ENCODE measurements at places on chromosomes 2 and 18.

DNA sequence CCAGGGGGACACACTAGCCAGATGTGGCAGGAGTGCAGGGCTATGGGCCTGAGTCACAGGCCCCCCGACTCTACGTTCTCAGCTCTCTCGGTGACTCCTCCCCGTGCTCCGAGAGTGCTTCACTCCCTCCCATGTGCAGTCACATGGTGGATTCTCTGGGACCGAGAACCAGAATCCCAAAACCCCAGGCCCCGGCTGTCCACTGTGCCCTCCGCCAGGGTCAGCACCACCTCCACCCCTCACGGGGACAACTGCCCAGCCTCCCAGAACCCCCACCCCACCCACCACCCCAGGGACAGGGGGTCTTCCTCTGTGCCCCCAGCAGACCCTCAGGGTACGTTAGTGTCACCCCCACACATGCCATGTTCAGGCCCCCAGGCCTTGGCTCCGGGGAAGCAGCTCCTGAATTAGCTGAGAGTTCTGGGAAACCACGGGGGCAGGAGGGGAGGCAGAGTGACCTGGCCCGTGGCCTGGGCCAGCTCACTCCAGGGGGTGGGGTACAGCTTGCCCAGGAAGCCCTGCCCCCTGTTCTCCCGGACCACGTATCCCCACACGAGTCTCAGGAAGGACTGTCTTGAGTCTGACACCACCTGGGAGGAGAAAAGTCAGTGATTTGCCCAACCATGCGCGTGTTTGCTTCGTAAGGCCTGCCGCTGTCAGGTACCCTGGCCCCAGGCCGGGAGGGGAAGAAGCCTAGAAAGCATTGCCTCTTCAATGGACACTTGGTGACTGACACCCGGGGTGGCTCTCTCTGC lies 4.4 kb downstream of the RAMP1 start:
- no peak for DNase-seq

- DNase-seq: no peak
Measured at GRCh38 chr18:11514267-11514666, 95.1 kb upstream of the SLC35G4 start.

DNA sequence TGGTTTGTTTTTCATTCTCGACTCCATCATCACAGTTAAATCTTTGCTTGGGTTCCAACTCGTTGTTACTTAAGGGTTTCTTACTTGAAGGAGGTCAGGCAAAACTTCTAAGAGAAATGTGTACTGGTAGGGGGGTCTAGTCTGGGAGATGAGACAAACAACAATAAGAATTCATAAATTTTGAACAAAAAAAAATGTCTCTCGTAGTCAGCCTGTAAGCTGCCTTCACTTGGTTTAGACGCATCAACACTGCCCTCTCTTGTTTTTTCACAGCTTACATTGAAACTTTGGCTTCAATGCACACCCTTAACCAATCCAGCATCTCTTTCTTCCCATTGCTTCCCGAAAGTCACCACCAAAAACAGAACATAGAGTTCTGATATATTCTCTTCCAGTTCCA lies 576.4 kb upstream of the PIK3C3 start:
- DNase-seq: peak; percentile 47

GRCh38 chr18:43524260-43524659 lies 247.0 kb upstream of the SYT4 start:
- no peak for DNase-seq

GRCh38 chr18:12026562-12026961 lies 45.3 kb downstream of the IMPA2 start:
- no peak for DNase-seq

DNA sequence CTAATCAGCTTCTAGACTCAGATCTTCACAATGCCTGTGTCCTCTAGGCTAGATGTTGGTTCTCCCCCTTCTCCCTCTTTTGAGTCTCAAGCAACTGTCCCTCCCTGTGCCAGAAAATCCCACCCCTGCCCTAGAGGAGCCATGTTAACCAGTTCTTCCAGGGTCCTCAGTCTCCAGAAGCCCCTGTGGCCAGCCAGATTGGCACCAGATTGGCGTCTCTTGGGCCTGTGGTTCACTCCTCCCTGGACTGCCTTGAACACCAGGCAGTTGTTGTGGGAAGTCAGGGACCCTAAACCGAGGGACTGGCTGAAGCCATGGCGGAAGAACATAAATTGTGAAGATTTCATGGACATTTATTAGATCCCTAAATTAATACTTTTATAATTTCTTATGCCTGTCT lies 36.6 kb downstream of the CYP26B1 start:
- no peak for DNase-seq

GRCh38 chr2:39534095-39534711 lies 97.1 kb upstream of the MAP4K3 start:
- no peak for DNase-seq

DNA sequence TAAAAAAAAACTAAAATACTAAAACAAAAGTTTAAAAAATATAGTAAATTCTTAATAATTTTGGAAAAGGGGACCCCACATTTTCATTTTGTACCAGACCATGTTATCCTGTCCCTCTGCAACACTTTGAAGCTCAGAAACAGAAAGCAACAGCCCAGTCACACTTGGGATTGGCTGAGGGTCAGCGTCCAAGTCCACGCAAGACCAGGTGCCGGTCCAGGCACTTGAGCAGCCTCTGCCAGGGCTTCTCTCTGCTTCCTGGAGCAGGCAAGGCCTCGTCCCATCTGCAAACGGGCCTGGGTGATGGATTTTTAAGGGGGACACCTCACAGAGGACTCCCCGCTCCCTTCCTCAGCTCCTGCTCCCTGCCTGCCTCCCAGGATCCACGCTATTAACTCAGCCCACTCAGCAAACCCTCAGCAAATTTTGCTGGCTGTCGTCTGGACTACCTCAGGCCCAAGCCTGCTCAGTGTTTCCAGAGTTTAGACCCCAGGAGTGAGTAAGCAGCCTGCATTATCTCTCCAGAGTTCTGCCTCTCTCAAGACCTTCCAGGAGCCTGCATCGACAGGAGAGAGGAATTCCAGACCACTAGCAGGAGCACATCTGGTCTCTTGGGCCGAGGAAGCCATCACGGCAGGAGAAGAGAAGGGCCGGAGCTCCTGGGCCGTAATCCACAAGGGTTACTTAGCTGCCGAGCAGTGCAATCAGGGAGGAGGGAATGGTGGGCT lies 88.7 kb upstream of the STPG4 start:
- DNase-seq: no peak

DNA sequence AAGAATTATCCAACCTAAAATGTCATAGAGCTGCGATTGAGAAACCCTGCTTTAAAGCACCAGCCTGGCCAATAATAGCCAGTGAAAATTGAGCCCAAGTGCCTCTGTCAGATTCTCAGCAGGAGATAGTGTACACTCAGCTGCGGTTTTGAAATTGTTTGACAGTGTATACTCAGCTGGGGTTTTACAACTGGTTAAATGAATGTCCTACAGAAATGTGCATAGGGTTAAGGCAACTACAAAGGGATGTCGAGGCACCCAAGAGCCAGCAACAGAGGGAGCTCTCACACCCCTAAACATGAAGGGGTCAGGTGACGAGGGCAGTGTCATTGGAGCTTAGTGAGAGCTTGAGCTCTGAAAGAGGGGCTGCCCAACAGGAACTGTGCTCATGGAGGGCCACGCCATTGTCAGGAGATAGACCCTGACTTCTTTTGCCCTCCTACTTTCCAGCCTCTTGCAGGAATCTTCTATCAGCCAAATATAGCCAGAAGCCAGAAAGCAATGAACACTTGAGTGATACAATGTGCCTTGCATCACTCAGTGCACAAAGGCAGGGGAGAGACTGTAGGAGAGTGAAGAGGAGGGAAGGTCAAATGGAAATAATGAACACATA lies 15.1 kb downstream of the ACTG2 start:
- DNase-seq: no peak

GRCh38 chr2:8320311-8321066 lies 361.4 kb upstream of the ID2 start:
- DNase-seq: no peak

DNA sequence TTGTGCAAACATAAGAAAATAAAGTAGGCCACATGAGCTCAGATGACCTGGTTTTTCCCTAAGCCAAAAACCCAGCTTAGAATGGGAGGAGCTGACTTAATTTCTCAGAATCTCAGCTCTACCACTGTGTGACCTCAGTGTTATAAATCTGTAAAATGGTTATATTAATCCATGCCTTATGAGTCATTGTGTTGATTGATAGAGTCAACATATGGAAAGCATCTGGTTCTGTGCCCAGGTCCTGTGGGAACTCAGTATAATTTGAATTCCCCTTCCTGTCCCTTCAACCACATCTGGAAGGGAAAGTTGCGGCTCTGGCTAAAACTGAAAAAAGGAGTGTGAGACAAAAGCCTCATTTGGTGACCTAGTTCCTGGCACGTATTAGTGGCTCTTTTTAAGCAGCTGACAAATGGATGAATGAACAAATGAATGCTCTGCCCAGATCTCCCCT lies 25.7 kb downstream of the TMEM177 start:
- no peak for DNase-seq

DNA sequence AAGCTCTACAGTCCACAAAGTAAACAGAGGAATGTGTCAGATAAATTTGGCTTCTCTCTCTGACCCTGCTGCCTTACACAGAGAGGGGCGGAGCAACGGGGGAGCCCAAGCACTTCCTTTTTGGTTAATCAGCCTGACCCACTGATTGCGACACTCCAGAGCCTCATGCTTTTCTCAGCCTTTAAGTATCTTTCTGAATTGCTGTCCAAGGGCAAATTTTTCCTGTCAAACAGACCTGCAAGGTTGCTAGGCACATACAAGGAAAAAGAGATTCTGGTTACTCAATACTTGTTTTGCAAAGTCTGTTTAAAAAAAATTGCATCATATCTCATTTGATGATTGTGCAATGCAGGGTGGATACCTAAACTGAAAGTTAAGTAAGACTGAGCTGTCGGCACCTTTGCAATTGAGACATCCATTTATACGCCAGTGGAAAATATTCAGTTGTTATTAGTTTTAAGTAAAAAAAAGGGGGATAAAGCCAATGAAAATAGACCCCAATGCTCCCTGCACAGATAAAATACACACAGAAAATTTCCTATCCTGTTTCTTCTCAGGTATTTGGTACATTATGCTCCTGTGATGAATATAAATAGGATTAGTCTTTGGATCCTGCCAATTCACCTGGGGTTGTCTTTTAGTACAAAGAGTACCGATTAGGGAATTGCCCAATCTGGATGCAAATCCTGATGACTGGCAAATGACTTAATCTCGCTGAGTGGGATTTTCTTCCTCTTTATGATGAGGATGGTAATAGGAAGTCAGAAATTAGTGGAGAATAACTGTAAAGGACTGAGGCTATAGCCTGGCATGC lies 260.2 kb upstream of the TRIB2 start:
- DNase-seq: no peak
